Right renal cortex interstitium (tissue), 3 donors: ENCODE measurements at places on chromosomes 1 and 21. TPM values are rescaled to one million over a fixed set of nuclear protein-coding genes. Genes with fewer than 3 reads are reported as not detected.

GRCh38 chr1:195898924-195899323, 709.3 kb downstream of the KCNT2 start:
- DNase-seq: no peak

- no peak for DNase-seq
Observed at GRCh38 chr1:209328196-209328595, 255.3 kb upstream of the CAMK1G start.

DNA sequence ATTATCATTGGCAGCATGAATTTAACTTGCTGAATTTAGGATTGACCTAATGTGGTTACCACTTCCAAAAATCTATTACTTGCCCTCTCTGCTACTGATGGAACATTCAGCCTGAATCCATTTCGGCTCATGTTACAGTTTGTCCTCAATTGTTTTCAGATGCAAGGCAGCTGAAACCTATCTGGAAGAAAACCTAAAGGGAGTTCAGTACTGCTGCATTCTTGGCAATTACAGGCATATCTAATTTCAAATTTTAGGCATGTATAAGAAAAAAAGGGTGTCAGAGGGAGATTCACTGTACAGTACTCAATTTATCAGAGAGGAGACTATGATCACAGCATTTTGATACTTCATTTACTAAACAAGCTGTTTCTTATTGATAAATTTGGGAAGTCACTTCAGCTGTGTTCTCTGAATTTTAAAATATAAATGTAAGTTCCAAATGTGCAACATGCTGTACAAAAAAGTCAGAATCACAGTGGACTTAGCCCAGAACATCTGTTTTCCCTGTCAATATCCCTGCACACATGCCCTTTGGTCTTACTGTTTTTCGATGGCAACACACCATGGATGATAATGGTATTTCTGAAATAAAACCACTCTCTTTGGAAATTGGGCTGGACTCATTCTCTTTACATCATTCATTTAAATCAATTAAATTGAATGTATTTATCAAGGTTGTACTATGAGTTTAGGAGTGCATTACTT, 651.6 kb upstream of the ADGRL4 start:
- no peak for DNase-seq

DNA sequence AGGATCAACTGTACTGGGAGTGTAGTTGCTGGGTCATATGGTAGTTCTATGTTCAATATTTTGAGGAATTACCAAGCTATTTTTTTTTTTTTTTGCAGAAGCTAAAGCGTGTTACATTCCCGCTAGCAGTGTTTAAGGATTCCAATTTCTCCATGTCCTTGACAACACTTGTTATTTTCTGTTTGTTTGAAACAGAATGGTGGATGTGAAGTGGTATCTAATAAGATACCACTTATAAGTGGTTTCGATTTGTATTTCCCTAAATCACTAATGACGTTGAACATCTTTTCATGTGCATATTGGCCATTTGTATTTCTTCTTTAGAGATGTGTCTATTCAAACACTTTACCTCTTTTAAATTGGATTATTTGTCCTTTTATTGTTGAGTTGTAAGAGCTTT, 112.2 kb downstream of the DISP1 start:
- DNase-seq: no peak

CCDC30 gene
- 18.0 TPM for polyA plus RNA-seq
